ENCODE measurements at places on chromosomes 11 and 22. TPM values are rescaled to one million over a fixed set of nuclear protein-coding genes. Genes with fewer than 3 reads are reported as not detected.

RIBC2 gene
- 4.8 TPM for total RNA-seq

IL18 gene
- 0.17 TPM for total RNA-seq

MYO18B gene
- 2.0 TPM for total RNA-seq

DNA sequence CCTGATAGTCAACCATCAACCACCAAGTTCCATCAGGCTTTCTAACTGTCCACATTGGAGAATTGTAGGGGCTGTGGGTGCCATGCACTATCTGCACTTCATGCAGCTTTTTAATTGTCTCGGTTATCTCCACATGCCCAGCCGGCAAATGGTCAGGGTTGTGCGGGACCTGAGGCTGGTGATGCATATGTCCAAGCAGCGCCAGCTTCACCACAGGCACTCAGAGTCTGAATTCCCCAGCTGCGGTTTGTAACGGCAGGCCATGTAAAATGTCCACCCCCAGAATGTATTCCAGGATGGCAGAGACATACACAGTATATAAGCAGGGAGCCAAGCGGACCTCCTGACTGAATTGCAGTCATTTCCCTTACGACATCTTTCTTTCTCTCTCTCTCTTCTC, 435.6 kb downstream of the DYNC2H1 start:
- no peaks in the 10 kb centered on the region for H3K36me3 ChIP-seq
- no peak for DNase-seq
- no peaks in the 10 kb centered on the region for H3K27me3 ChIP-seq

DNA sequence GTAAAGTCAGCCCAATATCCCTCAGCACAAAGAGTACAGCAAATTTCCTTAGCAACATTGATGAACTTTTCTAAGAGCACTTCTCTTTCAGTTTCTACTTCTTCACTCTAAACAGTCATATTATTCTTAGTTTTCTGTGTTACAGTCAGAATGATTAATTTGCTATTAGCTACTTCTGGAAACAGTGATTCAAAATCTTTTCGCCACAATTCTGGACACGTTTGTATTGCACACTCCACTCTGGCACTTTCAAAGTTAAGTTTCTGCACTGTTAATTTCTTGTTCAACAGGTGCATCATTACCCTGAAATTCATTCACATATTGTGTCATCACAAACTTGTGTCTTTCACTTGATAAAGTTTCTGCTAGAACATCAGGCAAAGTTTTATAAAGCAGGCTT, 22.5 kb downstream of the ABTB2 start:
- peaks cover 7% of the 10 kb centered on the region for H3K4me1 ChIP-seq
- no peak for DNase-seq
- peaks cover 10% of the 10 kb centered on the region for H3K27me3 ChIP-seq
- H3K27ac ChIP-seq: no peak overlapping the region

DNA sequence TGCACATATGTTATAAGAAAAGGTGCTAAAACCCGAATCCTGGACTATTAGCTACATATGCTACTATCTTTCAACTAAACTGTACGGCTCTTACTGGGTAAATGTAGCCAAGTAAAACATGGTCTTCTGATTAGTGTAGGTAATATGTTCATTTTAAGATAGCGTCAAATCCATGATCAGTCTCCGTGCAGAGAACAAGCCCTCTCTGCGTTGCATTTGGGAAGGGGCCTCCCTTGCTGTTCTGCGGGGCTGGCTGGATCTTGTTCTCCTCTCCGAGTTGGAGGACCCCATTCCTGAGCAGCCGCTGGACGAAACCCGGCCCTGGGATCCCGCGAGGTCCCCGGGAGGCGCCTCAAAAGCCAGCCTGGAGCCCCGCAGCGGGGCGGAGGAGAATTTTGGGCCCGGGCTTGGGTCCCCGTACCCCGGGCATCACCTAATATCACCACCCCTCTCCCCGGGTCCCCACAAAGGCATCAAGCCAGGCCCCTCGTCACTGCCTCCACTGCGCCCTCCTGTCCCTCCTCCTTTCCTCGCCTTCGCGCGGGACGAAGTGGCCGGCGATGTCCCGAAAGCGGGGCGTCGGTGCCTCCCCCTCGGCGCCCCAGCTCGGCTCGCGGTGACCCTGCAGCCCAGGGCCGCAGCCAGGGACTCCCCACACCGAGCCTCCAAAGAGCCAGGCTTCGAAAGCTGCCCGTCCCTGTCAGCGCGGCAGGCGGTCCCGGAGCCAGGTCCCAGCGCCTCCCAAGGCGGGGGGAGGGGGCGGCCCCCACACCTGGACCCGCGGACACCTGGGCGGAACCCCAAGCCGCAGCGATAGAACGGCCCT, 54.5 kb upstream of the FBXO3 start:
- peaks cover 60% of the 10 kb centered on the region for H3K27me3 ChIP-seq
- peaks cover 3% of the 10 kb centered on the region for H3K4me1 ChIP-seq
- H3K4me3 ChIP-seq: no peak overlapping the region
- no peaks in the 10 kb centered on the region for H3K36me3 ChIP-seq
- no peak for DNase-seq
- no peak overlapping the region for H3K27ac ChIP-seq

GRCh38 chr22:23380230-23380573, 199.9 kb downstream of the IGLL1 start:
- no peak overlapping the region for H3K27ac ChIP-seq
- DNase-seq: no peak
- no peaks in the 10 kb centered on the region for H3K36me3 ChIP-seq
- no peak overlapping the region for H3K4me3 ChIP-seq
- H3K27me3 ChIP-seq: peaks cover 1% of the 10 kb centered on the region
- no peaks in the 10 kb centered on the region for H3K4me1 ChIP-seq

GRCh38 chr11:84236436-84236835, 950.3 kb upstream of the CCDC90B start:
- no peak for DNase-seq
- H3K36me3 ChIP-seq: no peaks in the 10 kb centered on the region
- H3K4me3 ChIP-seq: no peak overlapping the region
- H3K27me3 ChIP-seq: no peaks in the 10 kb centered on the region

- H3K4me1 ChIP-seq: peaks cover 23% of the 10 kb centered on the region
- peak overlapping the region; percentile 99 for H3K27ac ChIP-seq
- peaks cover 4% of the 10 kb centered on the region for H3K27me3 ChIP-seq
- H3K4me3 ChIP-seq: peak overlapping the region; percentile 63
- H3K36me3 ChIP-seq: no peaks in the 10 kb centered on the region
- DNase-seq: peak; percentile 75
Measured at GRCh38 chr11:77082838-77083565, 16.2 kb downstream of the CAPN5 start.

DNA sequence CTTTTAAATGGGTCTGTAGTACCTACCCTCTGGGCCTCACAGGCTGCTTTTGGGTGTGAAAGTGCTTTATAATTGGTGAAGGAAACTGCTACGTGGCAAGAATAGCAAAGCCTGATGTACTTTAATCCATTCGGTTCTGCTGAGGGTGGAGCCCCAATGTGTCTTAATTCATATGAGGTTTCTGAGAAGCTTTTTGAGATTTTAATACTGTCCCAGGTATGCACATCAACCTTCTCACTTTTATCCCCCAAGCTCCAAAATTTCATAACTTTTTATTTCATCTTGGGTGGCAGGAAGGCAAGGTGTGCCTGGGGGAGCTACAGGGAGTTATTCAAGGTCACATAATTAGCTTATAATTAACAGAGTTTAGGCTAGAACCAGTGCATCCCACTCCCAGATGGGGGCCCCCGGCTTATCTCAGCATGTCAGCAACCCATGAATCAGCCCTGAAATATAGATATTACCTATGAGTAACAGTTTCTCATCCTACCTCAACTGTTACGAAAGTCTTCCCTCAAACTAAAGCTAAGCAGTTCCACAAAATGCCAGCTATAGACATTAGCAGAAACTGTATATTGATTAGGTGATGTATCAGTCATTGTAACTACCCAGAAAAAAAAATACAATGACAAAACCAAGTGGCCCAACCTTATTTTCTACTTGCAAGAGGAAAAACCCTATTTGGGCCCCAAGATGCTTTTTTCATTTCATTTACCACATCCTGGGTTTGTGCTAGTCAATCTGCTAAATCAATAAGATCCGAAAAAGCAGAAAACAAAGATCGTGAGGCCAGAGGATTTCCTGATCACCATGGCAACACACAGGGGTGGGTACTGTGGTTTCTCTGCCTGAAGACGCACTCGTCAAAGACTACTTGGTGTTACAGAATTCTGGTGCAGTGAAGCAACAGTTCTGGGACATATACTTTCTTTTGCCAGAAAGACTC, 26.7 kb downstream of the CD44 start:
- DNase-seq: peak; percentile 96
- peak overlapping the region; percentile 65 for H3K4me3 ChIP-seq
- peaks cover 100% of the 10 kb centered on the region for H3K4me1 ChIP-seq
- peaks cover 83% of the 10 kb centered on the region for H3K36me3 ChIP-seq

- peaks cover 81% of the 10 kb centered on the region for H3K4me1 ChIP-seq
- no peak overlapping the region for H3K4me3 ChIP-seq
- no peaks in the 10 kb centered on the region for H3K27me3 ChIP-seq
- DNase-seq: no peak
- peaks cover 54% of the 10 kb centered on the region for H3K36me3 ChIP-seq
Measured at GRCh38 chr11:48049036-48049435, 68.7 kb downstream of the PTPRJ start.

GRCh38 chr11:21546703-21547102, 646.2 kb upstream of the ANO5 start:
- H3K36me3 ChIP-seq: no peaks in the 10 kb centered on the region
- no peak for DNase-seq
- no peak overlapping the region for H3K4me3 ChIP-seq
- no peaks in the 10 kb centered on the region for H3K4me1 ChIP-seq
- H3K27me3 ChIP-seq: no peaks in the 10 kb centered on the region

DNA sequence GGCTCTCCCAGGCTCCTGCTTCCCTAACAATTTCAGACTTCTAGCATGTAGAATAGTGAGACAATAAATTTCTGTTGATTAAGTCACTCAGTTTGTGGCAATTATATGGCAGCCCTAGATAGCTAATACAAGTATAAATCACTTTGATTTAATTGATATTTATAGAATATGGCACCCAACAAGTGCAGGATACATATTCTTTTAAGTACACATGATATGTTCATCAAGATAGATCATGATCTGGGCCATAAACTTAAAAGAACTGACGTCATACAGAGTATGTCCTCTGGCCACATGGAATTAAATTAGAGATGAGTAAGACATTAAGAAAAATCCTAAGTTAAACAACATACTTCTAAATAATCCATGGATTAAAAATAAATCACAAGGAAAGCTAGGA, 67.5 kb upstream of the AMOTL1 start:
- no peak overlapping the region for H3K4me3 ChIP-seq
- no peak overlapping the region for H3K27ac ChIP-seq
- peaks cover 34% of the 10 kb centered on the region for H3K27me3 ChIP-seq
- H3K4me1 ChIP-seq: no peaks in the 10 kb centered on the region

DNA sequence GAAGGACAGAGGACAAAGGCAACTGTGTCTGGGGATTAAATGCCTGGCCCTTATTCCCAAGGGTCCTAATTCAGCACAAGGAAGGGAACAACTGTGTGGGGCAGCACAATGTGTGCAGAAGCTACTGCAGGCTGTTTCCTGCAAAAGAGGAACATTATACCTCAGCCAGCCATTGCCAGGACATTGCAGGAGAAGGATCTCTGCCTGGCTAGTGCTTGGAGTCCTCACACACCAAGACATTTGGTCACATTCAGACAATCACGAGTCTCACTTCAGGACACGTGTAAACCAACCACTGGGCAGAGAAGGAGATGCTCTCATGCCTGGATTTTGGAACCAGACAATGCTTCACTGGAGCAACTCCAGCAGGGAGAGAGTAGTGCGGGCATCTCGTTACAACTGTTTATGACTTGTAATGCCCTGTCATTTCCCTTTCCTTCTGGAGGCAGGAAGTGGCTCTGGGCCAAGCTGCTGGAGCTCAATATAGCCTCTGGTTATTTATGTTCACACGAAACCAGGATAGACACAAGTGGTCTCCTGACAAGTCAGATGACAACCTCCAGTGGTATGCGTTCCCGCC, 23.9 kb upstream of the ZC3H12C start:
- H3K4me1 ChIP-seq: peaks cover 5% of the 10 kb centered on the region
- no peak overlapping the region for H3K4me3 ChIP-seq
- H3K27me3 ChIP-seq: peaks cover 18% of the 10 kb centered on the region
- no peaks in the 10 kb centered on the region for H3K36me3 ChIP-seq
- DNase-seq: no peak

DNA sequence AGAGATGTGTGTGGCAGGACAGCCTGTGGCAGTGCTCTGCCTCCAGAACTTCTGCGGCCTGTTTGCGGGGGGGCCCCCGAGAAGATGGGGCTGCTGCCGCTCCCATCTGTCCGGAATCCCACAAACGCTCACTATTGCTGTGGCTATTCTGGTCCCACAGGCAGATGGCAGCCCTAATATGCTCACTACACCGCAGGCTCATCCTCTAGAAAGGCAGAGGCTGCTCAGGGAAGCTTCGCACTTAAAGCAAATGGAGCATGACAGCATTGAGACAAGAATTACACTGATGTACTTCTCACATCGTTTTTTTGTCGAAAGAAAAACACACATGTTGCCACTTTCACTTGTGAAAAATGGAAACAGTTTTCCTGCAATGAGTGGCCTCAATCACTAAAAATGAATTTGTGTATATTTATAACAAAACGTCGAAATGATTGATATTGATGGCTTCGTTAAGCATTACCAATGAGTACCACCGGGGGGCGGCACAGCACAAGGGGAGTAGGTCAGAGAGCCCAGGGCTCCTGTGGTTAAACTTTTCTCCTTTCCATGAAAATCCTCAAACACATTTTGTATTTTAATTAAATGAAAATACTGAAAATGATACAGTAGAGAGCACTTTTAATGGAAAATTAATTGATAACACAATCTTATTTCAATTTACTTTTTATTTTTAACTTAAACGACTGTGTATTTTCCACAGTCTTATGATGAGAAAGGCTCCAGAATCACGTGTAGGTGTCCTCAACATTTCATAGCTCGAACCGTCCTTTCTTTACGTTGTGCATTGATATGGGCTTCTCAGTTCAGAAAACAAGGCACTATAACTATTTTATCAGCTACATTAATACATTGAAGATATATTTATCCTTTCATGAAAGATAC, 69.1 kb downstream of the CTTN start:
- DNase-seq: peak; percentile 51
- H3K27me3 ChIP-seq: peaks cover 9% of the 10 kb centered on the region
- H3K27ac ChIP-seq: peak overlapping the region; percentile 25
- H3K4me1 ChIP-seq: no peaks in the 10 kb centered on the region
- no peaks in the 10 kb centered on the region for H3K36me3 ChIP-seq

DNA sequence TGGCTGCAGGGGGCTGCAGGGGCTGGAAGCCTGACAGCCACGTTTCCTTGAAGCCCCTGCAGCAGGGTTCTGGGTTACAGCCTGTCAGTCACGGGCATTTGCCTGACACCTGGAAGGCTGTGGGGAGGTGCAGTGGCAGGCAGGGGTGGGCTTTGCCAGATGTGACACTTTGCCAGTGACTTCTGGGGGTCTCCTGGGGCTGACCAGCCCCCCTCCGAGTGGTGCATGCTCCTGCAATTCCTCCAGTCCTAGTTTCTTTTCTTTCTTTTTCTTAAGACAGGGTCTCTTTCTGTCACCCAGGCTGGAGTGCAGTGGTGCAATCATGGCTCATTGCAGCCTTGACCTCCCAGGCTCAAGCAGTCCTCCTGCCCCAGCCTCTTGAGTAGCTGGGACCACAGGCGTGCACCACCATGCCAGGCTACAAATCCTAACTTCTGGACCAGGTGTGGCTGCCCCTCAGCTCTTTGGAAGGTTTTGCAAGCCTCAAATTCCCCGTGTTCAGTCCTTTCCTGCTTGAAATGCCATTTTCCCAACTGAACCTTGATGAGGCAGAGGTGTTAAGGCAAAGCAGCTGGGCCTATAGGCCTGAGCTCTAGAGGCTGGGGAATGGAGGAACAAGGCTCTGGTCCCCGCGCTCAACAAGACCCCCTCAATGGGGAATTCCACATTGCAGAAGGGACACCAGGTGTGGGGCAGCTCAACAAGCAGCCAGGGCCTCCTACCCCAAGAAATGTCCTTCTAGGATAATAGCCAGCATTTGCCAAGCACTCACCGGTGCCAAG, 20.2 kb upstream of the CHKA start:
- no peaks in the 10 kb centered on the region for H3K36me3 ChIP-seq
- H3K4me1 ChIP-seq: peaks cover 14% of the 10 kb centered on the region
- H3K27me3 ChIP-seq: peaks cover 10% of the 10 kb centered on the region
- no peak for DNase-seq
- no peak overlapping the region for H3K4me3 ChIP-seq
